ENCODE measurements at places on chromosomes 7 and 10.

- DNase-seq: no peak
These were observed 1349.1 kb downstream of the XPNPEP1 start for GRCh38 chr10:108574233-108574632.

DNA sequence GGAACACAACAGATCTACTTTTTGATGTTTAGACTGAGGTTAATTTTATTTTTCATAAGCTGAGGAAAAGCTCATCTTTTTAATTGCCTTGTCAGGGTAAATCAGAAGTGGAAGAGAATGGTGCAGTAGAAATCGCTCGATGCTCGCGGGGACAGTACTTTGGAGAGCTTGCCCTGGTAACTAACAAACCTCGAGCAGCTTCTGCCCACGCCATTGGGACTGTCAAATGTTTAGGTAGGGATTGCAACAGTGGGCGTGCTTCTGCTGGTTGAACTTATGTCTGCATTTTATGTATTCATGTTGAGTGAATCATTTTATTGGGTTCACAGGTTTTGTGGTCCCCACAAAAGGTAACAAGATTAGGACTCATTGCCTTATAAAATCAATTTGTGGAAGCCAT, 11.7 kb upstream of the HBP1 start:
- DNase-seq: no peak

GRCh38 chr7:12731775-12732174, 44.3 kb downstream of the ARL4A start:
- no peak for DNase-seq

- DNase-seq: no peak
These were observed 21.9 kb downstream of the SGPL1 start for GRCh38 chr10:70837660-70838059.

DNA sequence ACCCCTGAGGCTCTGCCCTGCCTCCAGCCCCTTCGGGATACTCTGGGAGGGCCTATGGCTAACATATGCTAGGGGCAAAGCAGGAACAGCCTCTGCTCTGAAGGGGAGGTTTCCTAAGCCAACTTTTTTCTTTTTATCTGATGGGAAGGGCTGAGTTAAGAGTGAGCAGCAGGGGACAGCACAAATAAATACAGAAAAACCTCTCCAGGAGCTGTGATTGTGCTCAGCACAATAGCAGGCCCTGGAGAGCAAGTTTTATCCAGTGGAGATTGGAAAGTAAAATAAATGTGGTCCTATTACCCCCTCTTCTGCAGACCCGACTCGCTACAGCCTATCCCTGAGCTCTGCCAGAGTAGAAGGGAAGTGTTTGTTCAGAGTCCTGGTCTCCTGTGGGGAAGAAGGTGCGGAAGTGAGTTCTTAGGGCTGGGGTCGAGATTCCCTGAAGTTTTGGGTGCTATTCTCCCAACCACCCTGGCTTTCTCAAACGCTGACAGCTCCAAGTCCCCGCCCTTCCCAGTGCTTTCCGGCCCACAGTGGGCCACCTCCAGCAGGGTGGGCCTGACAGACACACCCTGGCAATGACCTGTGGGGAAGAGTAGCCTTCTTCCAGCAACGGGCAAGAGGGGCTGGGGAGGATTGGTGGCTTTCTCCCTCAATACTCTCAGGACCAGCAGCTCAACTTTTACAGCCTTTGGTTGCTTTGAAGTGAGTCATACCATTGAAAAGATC, 23.0 kb upstream of the AFAP1L2 start:
- DNase-seq: no peak

- DNase-seq: no peak
These were observed 188.0 kb downstream of the PPP1R9A start for GRCh38 chr7:95095259-95095965.

- DNase-seq: peak; percentile 84
These were observed 123.4 kb downstream of the NEURL1 start for GRCh38 chr10:103616705-103617601.

DNA sequence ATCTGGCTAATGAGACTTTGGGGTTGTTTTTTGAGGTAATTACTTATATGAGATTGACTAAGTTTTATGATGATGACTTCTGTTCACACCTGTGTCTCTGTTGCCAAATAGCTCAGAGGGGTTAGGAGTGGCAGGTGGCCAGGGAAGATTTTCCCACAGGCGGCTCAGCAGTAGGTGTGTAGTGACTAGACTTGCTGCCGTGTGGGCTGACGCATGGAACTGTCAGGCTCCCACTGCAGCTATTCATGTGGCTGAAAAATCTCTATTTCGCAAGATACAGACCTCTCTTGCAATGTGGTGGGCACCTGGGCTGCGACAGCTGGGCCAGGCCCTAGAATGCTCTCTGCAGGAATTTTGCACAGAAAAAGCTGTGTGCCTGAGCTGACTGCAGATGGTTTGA, 1.4 kb downstream of the CPA4 start:
- no peak for DNase-seq

Measured in right atrium auricular region (tissue), 2 donors.